CD8-positive, alpha-beta T cell (primary cell): ENCODE measurements at places on chromosomes 5 and 9. TPM values are rescaled to one million over a fixed set of nuclear protein-coding genes. Genes with fewer than 3 reads are reported as not detected.

DNA sequence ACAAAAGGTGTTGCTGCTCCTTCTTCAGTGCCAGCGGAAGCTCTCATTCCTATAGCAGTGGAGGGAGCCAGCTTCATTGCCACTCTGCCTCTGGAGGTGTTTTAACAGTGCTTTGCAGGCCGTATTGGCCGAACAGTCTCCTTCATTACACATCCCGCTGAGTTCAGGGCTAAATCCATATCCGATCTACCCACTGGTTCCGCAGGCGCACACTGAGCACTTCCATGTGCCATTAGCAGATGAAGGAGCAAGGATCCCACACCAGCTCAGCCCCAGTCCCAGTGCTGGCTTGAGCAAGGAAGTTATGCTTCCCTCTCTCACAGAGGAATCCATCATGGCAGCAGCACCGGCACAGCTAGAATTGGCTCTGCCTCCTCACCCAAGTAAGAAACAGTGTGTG, 121.2 kb upstream of the IRX2 start:
- DNase-seq, result no peak

GRCh38 chr9:3865141-3865772, 339.5 kb upstream of the RFX3 start:
- no peak for DNase-seq

GRCh38 chr5:40960037-40960436, 50.7 kb downstream of the C7 start:
- DNase-seq, result no peak

GRCh38 chr5:173910215-173910614, 22.1 kb downstream of the CPEB4 start:
- DNase-seq, result no peak

DNA sequence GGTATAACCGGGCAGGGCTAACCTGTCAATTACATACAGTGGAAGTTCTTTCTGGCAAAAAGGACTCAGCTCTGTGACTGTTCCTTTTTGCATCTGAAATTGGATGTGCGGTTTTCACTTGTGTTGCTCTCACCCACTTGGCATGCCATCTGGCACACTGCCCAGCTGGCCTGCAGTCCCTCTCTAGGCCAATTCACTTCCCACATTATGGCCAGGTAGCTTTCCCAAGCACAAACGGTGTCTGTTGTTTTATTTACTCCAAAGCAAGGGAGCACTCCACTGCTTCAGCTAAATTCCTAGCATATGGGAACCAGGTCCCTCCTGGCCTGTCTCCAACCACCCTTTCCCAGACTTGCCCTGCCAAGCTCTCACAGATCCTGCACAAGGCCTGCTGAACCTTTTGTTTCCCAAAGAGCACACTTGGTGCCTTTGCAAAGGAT, 132.5 kb downstream of the SEMA6A start:
- DNase-seq, result no peak

- DNase-seq, result no peak
Observed at GRCh38 chr5:172556971-172557461, 84.0 kb upstream of the NEURL1B start.

DNA sequence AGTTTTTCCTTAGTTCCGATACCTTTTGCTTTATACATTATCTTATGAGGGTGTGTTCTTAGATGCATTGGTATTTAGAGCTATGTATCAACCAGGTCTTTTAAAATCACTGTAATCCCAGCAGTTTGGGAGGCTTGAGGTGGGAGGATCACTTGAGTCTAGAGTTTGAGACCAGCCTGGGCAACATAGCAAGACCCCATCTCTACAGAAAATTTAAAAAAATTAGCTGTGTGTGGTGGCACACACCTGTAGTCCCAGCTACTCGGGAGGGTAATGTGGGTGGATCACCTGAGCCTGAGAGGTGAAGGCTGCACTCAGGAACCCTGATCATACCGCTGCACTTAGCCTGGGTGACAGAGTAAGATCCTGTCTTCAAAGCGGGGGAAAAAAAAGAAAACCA, 15.1 kb downstream of the SPIN1 start:
- DNase-seq, result no peak

- no peak for DNase-seq
Observed at GRCh38 chr5:147140558-147140957, 94.3 kb upstream of the STK32A start.

DNA sequence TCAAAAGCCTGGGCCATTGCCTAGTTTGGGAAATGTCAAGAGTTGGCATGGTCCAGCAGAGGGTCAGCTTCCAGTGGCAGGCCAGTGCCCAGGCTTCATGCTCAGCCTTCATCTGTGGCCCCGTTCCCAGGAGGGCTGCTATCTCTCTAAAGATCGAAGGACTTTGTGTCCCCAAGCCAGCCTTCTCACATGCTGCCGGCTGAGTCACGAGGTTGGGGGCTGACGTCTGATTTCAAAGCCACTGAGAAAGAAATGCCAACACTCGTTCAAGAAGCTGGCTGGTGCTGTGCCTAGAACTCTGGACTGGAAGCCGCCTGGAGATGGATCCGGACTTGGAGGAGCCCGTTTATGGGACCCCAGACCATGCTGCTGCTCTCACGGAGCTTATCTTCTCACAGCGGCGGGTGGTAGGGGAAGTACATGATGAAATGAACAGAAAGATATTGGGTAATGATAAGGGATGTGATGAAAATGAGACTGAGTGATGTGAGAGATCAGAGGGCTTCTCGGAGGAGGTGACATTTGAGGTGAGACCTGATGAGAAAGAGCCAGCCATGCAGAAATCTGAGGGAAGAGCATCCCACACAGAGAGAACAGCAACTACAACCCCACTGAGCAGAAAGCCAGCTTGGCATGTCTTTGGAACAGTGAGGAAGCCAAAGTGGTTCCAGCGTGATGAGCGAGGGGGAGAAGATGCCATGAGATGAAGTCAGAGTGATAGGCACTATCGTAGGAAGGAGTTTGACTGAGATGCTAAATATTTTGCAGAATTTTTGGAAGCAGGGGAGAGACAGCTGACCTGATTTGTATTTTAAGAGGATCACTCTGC, 54.9 kb upstream of the BOD1 start:
- DNase-seq, result no peak

- no peak for DNase-seq
Observed at GRCh38 chr5:57561231-57561842, 78.7 kb upstream of the ACTBL2 start.

- no peak for DNase-seq
Observed at GRCh38 chr5:138366632-138367382, 14.3 kb downstream of the KDM3B start.

- no peak for DNase-seq
Observed at GRCh38 chr5:156581725-156582124, 254.8 kb downstream of the SGCD start.

SPATA31A3 gene
- not detected for total RNA-seq

PCDHA1 gene
- not detected for total RNA-seq

PHYHD1 gene
- 1.0 TPM for total RNA-seq

LRRC70 gene
- 3.4 TPM for total RNA-seq

PCDHGA9 gene
- total RNA-seq, result not detected

IFNE gene
- total RNA-seq, result not detected

KIF12 gene
- not detected for total RNA-seq

ST8SIA4 gene
- total RNA-seq, result 16.4 TPM

AK6 gene
- total RNA-seq, result 12.1 TPM

ZNF354C gene
- total RNA-seq, result 2.4 TPM

IL3 gene
- not detected for total RNA-seq

EGFLAM gene
- not detected for total RNA-seq
